ENCODE measurements at places on chromosomes 2 and 18. TPM values are rescaled to one million over a fixed set of nuclear protein-coding genes. Genes with fewer than 3 reads are reported as not detected.
A peak's percentile ranks its signal among the peaks of the same experiment; 100 is the strongest.

Gene REG3A
- not detected for total RNA-seq

- H3K27me3 ChIP-seq, result no peaks in the 10 kb centered on the region
- peaks cover 55% of the 10 kb centered on the region for H3K36me3 ChIP-seq
- peaks cover 22% of the 10 kb centered on the region for H3K4me1 ChIP-seq
- H3K4me3 ChIP-seq, result no peak overlapping the region
- no peak for DNase-seq
Measured at GRCh38 chr18:12338382-12338781, 30.3 kb downstream of the TUBB6 start.

GRCh38 chr2:199118673-199119112, 339.0 kb downstream of the SATB2 start:
- H3K27ac ChIP-seq, result no peak overlapping the region
- no peaks in the 10 kb centered on the region for H3K27me3 ChIP-seq
- DNase-seq, result no peak
- no peak overlapping the region for H3K4me3 ChIP-seq

DNA sequence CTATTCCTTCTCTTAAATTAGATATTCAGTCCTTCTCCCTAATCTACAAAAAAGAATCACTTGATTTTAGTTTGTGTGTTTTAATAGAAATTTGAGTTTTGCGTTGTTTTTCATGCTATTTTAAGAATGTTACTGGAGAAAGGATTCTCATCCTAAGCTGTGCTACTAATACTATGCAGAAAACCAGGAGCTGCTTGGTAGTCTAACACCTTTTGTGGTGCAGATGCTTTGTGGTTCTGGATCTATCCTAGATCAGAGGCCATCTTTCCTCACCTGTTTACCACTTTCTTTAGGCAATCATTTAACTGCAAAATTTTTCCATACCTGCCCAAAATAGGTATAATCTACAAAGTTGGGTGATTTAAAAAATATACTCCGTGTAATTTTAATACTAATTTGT, 823.6 kb downstream of the CPS1 start:
- no peaks in the 10 kb centered on the region for H3K36me3 ChIP-seq
- no peaks in the 10 kb centered on the region for H3K4me1 ChIP-seq
- no peaks in the 10 kb centered on the region for H3K27me3 ChIP-seq
- no peak for DNase-seq

Gene XIRP2
- not detected for total RNA-seq

DNA sequence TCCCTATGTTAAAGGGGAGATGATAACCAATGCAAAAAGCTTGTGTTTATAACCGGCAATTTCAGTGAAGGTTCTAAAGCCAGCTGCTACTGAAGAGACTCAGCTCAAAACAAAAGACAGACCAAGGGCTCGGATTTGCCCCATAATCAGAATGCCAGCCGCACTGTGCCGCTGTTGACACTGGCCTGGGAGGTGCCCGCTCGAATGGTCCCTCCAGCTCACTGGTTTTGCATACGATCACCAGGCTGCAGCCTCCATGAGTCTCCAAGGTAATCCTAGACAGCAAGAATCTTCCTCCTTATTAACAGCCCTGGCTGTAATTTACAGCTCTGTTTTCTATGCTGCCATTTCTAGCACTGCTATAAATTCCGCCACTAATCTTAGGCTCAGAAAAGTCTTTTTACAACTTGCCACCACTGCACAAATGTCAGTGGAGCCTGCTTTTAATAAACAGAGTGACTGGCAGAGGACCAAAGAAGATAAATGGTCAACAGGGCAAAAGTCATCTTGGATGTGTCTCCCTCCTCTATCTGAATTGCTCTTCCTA, 155.7 kb upstream of the SH3BP4 start:
- no peaks in the 10 kb centered on the region for H3K36me3 ChIP-seq
- H3K4me3 ChIP-seq, result no peak overlapping the region
- DNase-seq, result no peak
- no peaks in the 10 kb centered on the region for H3K4me1 ChIP-seq

- H3K27me3 ChIP-seq, result peaks cover 32% of the 10 kb centered on the region
- DNase-seq, result peak; percentile 53
- H3K27ac ChIP-seq, result no peak overlapping the region
Measured at GRCh38 chr2:121974897-121975661, 219.6 kb downstream of the TSN start.

- H3K27ac ChIP-seq, result no peak overlapping the region
- H3K27me3 ChIP-seq, result peaks cover 8% of the 10 kb centered on the region
- H3K4me3 ChIP-seq, result no peak overlapping the region
- H3K4me1 ChIP-seq, result peaks cover 10% of the 10 kb centered on the region
- H3K36me3 ChIP-seq, result no peaks in the 10 kb centered on the region
Measured at GRCh38 chr2:179037807-179038206, 12.1 kb downstream of the CCDC141 start.

Gene SLC14A1
- total RNA-seq, result not detected

DNA sequence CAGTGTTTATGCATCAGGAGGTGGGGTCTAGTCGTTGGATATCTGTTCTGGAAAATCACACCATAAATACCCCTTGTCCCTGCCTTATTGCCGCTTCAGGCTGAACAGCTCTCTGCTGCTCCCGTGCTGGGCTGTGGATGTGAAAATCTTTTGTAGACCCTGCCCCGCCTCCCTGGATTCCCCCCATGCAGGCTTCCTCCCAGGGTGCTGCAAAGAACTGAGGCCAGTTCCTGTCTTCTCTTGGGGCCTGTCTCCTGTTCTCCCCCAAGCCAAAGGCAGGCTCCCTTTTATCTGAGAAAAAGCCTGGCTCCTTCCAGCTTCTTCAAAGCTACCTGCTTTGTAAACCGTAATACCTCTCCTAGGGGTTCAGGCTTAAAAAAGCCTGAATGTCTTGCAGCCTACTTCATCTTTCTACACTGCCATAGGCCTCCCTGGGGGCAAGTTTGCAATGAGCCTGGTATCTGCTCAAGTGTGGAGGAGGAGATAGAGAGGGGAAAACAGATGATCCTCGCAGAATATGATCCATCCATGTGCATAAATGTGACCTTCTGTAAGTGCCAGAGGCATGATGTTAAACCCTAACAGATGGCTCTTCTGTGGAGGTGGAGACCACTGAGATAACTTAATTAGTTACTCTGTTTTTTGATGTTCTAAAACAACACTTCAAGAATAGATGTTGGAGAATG, 55.3 kb downstream of the VWA3B start:
- no peak for DNase-seq
- H3K4me1 ChIP-seq, result no peaks in the 10 kb centered on the region
- H3K4me3 ChIP-seq, result no peak overlapping the region
- H3K36me3 ChIP-seq, result no peaks in the 10 kb centered on the region

Gene TCF23
- total RNA-seq, result not detected

DNA sequence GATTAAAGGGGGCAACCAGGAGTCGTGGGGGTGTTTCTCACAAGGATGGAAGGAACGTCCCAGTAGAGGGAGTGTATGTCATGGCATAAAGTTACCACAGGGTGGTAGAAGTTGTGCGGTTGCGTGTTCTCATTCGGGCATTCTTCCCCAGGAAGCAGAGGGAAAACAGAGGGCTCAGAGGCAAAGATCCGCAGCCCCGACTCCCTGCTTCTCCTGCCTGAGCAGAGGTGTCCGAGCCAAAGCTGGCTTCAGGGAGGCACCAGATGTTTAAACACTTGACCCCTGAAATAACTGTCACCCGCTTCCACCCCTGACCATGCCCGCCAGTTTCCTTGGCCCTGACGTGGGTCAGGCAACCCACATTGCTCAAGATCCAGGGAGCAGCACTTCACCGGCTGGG, 83.7 kb downstream of the EN1 start:
- H3K4me3 ChIP-seq, result no peak overlapping the region
- no peaks in the 10 kb centered on the region for H3K4me1 ChIP-seq
- no peak overlapping the region for H3K27ac ChIP-seq
- H3K27me3 ChIP-seq, result no peaks in the 10 kb centered on the region
- H3K36me3 ChIP-seq, result no peaks in the 10 kb centered on the region
- no peak for DNase-seq

- no peak for DNase-seq
- no peak overlapping the region for H3K4me3 ChIP-seq
- H3K27ac ChIP-seq, result peak overlapping the region; percentile 96
- H3K27me3 ChIP-seq, result no peaks in the 10 kb centered on the region
- peaks cover 92% of the 10 kb centered on the region for H3K36me3 ChIP-seq
- peaks cover 68% of the 10 kb centered on the region for H3K4me1 ChIP-seq
Measured at GRCh38 chr18:77063260-77063659, 69.3 kb downstream of the MBP start.

- H3K36me3 ChIP-seq, result peaks cover 12% of the 10 kb centered on the region
- peaks cover 37% of the 10 kb centered on the region for H3K4me1 ChIP-seq
- H3K4me3 ChIP-seq, result no peak overlapping the region
- no peaks in the 10 kb centered on the region for H3K27me3 ChIP-seq
- no peak overlapping the region for H3K27ac ChIP-seq
Measured at GRCh38 chr2:234206738-234207137, 156.2 kb downstream of the SPP2 start.

Gene PIEZO2
- total RNA-seq, result 0.91 TPM

Gene RNF125
- 0.50 TPM for total RNA-seq

GRCh38 chr2:224894356-224894755, 147.9 kb downstream of the DOCK10 start:
- H3K4me3 ChIP-seq, result no peak overlapping the region
- H3K27me3 ChIP-seq, result no peaks in the 10 kb centered on the region
- H3K27ac ChIP-seq, result no peak overlapping the region
- no peaks in the 10 kb centered on the region for H3K4me1 ChIP-seq
- H3K36me3 ChIP-seq, result peaks cover 4% of the 10 kb centered on the region

DNA sequence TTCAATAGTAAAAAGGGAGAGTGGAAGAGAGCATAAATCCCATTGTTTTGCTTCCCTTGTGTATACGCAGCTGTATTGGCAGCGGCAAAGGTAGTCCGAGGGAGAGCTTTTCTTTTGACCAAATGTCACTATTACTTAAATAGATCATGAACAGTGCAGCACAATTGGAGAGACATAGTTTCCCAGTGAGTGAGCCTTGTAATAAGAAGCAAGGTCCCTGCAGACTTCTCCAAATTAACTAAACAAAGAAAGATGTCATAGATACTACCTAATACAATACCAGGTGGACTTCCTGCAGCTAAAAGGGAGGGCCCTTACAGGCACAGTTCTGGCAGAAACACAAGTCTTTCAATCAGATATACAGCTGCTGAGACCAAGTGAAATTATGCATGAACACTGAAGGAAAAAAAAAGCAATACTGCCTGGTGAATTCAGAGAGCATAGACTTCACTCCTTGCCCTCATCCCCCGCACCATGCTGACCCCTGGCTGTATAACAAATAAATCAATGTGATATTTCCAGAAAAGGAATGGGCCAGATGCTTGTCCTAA, 404.7 kb upstream of the CDH2 start:
- H3K27me3 ChIP-seq, result no peaks in the 10 kb centered on the region
- H3K36me3 ChIP-seq, result no peaks in the 10 kb centered on the region
- H3K4me3 ChIP-seq, result no peak overlapping the region
- H3K4me1 ChIP-seq, result peaks cover 7% of the 10 kb centered on the region

DNA sequence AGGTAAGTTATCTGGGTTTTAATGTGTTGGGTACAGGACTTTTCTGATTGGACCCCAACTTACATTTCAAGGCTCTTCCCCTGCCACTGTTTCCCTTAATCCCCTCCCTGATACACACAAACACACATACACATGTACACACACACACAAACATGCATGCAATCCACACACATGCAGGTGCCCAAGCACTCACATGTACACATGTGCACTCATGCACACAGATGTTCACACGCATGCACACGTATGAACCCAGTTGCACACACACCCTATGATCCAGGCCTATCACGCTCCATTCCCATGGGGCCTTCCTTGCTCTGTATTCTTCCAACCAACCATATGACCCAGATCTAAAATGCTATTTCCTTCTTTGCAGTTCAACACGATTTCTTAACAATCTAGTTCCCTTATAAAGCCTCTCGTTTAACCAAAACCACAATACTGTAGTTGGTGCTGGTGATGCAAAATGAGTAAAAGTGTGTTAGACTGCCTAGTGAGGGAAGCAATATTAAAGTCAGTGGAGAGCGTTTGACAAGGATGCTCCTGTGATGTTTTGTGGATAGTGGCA, 11.1 kb downstream of the SERPINB8 start:
- no peak overlapping the region for H3K4me3 ChIP-seq
- H3K27me3 ChIP-seq, result no peaks in the 10 kb centered on the region
- H3K36me3 ChIP-seq, result peaks cover 21% of the 10 kb centered on the region
- peaks cover 30% of the 10 kb centered on the region for H3K4me1 ChIP-seq
- H3K27ac ChIP-seq, result no peak overlapping the region

DNA sequence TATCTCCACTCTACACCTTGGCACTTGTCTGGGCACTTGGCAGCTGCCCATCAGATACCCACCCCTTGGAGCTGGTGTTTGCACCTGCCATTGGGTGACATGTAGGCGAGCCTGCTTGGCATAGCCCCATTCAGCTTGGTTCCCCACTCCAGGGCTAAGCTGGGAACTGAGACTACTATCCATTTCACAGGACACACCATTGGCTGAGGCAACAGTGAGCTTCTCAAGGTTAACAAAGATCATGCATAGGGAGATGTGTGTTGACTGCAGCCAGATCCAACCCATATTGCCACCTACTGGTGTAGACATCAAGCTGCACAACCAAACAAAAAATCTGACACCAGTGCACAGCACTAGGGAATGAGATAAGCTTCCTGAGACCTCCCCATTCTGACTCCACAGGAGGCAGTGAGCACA, 1389.8 kb upstream of the TMEFF2 start:
- no peak overlapping the region for H3K4me3 ChIP-seq
- H3K36me3 ChIP-seq, result no peaks in the 10 kb centered on the region
- no peaks in the 10 kb centered on the region for H3K27me3 ChIP-seq

DNA sequence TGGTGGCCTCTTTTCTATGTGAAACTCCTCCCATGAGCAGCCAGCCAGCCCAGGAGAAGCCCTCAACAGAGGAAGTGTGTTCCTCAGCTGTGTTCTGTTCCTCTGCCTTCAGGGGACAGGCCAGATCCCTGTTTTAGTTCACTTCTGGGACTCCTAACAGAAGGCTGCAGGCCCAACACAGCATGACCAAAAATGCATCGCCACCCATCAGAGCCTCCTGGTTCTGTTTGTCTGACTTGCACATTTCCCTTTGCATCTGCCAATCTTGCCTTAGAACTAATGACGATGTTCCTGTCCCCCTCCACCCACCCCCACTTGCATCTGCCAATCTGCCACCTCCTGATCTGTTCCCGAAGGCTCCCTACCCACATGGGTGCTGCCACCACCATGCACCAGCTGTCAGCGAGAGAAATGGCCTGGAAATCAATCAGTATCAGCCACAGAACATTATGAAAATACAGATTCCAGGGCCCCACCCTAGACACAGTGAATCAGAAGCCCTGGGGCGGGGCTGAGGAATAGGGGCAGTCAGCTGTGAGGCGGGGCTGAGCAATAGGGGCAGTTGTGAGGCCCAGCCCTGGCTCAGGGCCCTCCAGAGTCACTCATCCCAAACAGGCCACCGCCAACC, 51.0 kb downstream of the FAM168B start:
- no peaks in the 10 kb centered on the region for H3K27me3 ChIP-seq
- no peaks in the 10 kb centered on the region for H3K4me1 ChIP-seq
- H3K27ac ChIP-seq, result no peak overlapping the region

- no peaks in the 10 kb centered on the region for H3K27me3 ChIP-seq
- H3K4me1 ChIP-seq, result peaks cover 12% of the 10 kb centered on the region
- no peak overlapping the region for H3K4me3 ChIP-seq
- no peaks in the 10 kb centered on the region for H3K36me3 ChIP-seq
- H3K27ac ChIP-seq, result no peak overlapping the region
- no peak for DNase-seq
Measured at GRCh38 chr2:108877506-108877905, 90.9 kb downstream of the CCDC138 start.

GRCh38 chr18:62523631-62524439, 1.0 kb downstream of the ZCCHC2 start:
- peak overlapping the region; percentile 84 for H3K4me3 ChIP-seq
- peak; percentile 33 for DNase-seq
- H3K36me3 ChIP-seq, result peaks cover 73% of the 10 kb centered on the region
- peaks cover 38% of the 10 kb centered on the region for H3K4me1 ChIP-seq
- peak overlapping the region; percentile 97 for H3K27ac ChIP-seq
- no peaks in the 10 kb centered on the region for H3K27me3 ChIP-seq
